ENCODE measurements at places on chromosomes 7 and 10. TPM values are rescaled to one million over a fixed set of nuclear protein-coding genes. Genes with fewer than 3 reads are reported as not detected.

GRCh38 chr7:71864130-71864529 lies 548.0 kb downstream of the CALN1 start:
- H3K4me1 ChIP-seq = no peaks in the 10 kb centered on the region
- H3K27me3 ChIP-seq = 0 out of 2 replicates have a peak, but pooled peaks cover 4% of the 10 kb centered on the region
- no peak for DNase-seq
- no peaks in the 10 kb centered on the region for H3K36me3 ChIP-seq
- no peak overlapping the region for H3K27ac ChIP-seq

DNA sequence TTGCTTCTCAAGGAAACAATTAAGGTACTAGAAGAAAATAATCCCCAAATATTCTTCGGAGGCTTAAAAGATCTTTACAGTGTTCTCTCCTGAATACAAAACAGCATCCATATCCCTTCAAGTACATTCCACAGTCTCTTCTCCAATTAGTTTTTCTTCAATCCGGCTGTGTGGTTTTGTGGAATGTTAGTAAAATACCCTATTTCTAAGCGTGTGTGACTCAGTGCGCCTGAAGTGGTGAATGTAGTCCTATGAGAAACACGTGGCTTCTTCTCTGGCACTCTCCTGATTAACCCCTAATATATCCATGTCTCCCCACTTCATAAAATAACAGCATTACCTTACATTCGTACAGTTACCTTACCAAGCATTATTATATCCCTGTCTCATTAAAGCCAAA lies 570.2 kb downstream of the ARL4A start:
- no peak overlapping the region for H3K27ac ChIP-seq
- H3K27me3 ChIP-seq = no peaks in the 10 kb centered on the region
- H3K36me3 ChIP-seq = no peaks in the 10 kb centered on the region
- H3K4me3 ChIP-seq = no peak overlapping the region
- no peaks in the 10 kb centered on the region for H3K4me1 ChIP-seq

DNA sequence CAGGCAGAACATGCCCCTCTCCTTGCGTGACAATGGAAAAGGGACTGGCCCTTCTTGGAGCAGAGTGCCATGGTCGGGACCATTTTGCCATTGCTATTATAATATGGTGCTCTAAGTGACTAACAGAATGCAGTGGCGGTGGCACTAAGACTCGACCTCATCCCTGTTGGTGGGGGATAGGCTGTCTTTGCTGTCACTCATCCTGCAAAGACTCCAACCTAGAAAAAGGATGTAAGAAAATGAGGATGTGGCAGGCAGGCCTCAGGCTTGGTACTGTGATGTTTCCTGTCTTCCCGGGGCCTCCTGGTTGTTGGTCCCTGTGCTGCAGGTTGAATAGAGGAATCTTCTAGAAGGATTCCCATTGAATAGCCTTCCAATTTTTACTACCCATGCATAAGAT lies 18.6 kb downstream of the BLNK start:
- H3K27me3 ChIP-seq = no peaks in the 10 kb centered on the region
- H3K4me1 ChIP-seq = no peaks in the 10 kb centered on the region
- no peak overlapping the region for H3K27ac ChIP-seq
- no peak overlapping the region for H3K4me3 ChIP-seq

- peak overlapping the region; percentile 24 for H3K27ac ChIP-seq
- H3K4me1 ChIP-seq = peaks cover 12% of the 10 kb centered on the region
- peak; percentile 55 for DNase-seq
- H3K27me3 ChIP-seq = no peaks in the 10 kb centered on the region
Measured at GRCh38 chr7:77442636-77443035, 26.5 kb upstream of the GSAP start.

- H3K36me3 ChIP-seq = no peaks in the 10 kb centered on the region
- H3K4me1 ChIP-seq = no peaks in the 10 kb centered on the region
- no peaks in the 10 kb centered on the region for H3K27me3 ChIP-seq
- no peak overlapping the region for H3K4me3 ChIP-seq
- no peak for DNase-seq
Measured at GRCh38 chr7:143906895-143907294, 4.9 kb upstream of the TCAF1 start.

GRCh38 chr10:121379013-121379412 lies 219.2 kb downstream of the FGFR2 start:
- H3K27ac ChIP-seq = no peak overlapping the region
- H3K4me1 ChIP-seq = no peaks in the 10 kb centered on the region
- DNase-seq = no peak
- H3K27me3 ChIP-seq = 0 out of 2 replicates have a peak, but pooled peaks cover 5% of the 10 kb centered on the region
- no peak overlapping the region for H3K4me3 ChIP-seq

DNA sequence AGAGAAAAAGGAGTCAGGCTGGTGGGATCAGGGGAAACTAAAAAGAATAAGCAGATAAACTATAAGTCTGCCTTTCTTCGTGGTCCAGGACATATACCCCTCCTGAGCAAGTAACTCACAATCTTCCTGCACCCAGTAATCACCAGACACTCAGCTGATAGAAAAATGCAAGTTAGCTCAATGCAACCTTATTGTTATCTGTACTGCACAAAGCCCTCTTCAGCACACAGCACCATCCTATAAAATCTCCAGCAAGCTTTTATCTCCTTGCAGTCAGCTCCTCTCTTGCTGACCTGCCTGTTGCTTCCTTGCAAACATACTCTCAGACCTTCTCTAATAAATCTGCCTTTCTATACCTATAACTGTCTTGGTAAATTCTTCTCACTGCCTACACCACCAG lies 6.7 kb downstream of the SLC37A3 start:
- no peaks in the 10 kb centered on the region for H3K27me3 ChIP-seq
- no peak overlapping the region for H3K4me3 ChIP-seq
- no peaks in the 10 kb centered on the region for H3K36me3 ChIP-seq

DNA sequence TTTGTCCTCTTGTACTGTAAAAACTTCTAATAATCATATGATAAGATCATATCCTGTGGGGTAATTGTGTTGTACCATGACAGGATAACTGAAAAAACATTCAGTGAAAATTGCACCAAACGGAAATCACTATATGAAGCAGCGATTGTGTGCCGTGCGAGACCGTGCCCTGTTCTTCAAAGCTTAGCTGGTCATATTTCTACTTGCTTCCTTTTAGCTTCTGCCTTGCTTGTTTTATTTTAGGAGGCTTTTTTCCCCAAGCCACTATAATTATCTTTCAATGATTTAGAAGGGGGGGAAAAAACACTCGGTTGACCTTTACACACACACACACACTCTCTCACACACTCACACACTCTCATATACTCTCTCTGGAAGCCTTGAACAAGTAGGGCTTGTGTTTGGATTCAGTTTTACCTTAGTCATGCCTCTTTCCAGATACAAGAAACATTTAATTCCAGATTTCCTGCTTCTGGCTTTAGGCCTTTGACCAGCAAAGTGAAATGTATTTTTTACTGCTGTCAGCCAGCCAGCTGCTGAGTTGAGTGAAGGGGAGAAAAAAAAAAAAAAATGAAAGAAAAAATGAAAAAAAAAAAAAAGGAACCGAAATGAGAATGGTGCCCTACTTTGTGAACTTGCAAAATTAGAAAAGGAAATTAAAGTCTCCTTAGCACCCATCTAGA lies 181.4 kb downstream of the ARID5B start:
- H3K27me3 ChIP-seq = no peaks in the 10 kb centered on the region
- peak overlapping the region; percentile 41 for H3K27ac ChIP-seq
- H3K36me3 ChIP-seq = no peaks in the 10 kb centered on the region
- peaks cover 46% of the 10 kb centered on the region for H3K4me1 ChIP-seq
- no peak overlapping the region for H3K4me3 ChIP-seq
- DNase-seq = peak; percentile 35

DNA sequence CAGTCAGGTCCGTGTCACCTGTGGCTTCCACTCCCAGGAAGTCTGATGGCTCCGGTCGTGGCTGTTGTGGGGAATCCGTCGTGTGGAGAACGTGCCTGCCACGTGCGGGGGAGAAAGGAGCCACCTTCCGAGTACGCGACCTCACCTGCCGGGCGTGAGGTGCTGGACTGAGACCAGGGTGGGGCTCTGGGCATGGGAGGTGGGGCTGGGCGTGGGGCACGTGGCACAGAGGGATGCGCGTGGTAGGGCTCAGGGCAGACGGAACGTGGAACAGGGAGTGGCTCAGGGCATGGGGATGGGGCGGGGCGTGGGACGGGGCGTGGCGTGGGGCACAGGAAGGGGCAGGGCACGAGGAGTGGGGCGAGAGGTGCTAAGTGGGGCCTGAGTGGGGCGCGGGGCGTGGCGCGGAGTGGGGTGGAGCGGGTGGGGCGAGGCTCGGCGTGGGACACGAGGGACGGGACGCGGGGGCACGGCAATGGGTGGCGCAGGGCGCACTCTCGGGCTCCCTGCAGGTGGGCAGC lies 64.8 kb downstream of the C10orf143 start:
- no peak overlapping the region for H3K27ac ChIP-seq
- no peak overlapping the region for H3K4me3 ChIP-seq
- H3K36me3 ChIP-seq = no peaks in the 10 kb centered on the region
- no peak for DNase-seq
- H3K4me1 ChIP-seq = no peaks in the 10 kb centered on the region

- no peak for DNase-seq
- H3K4me3 ChIP-seq = no peak overlapping the region
- H3K36me3 ChIP-seq = no peaks in the 10 kb centered on the region
- no peak overlapping the region for H3K27ac ChIP-seq
- H3K27me3 ChIP-seq = no peaks in the 10 kb centered on the region
Measured at GRCh38 chr10:49593998-49594397, 16.1 kb upstream of the SLC18A3 start.

DNA sequence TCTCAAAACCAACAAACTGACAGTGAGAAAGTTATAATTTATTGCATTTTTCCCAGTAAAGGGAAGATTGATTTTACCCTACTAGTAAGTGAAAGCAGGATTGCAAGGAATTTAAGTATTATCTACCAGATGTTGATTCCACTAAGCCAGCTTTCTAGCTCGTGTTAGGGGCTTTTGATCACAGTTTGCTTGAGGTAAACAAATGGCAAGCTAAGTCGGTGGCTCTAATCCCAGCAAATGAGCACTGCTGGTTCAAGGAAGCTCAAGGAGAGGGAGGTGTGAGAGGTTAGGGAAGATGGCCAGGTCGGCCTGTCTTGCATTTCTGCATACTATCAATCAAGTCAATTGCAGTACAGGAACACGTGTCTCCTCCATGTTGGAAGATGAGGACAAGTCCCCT lies 448.7 kb upstream of the POM121L12 start:
- no peaks in the 10 kb centered on the region for H3K4me1 ChIP-seq
- no peak for DNase-seq
- no peak overlapping the region for H3K4me3 ChIP-seq
- H3K36me3 ChIP-seq = no peaks in the 10 kb centered on the region
- no peaks in the 10 kb centered on the region for H3K27me3 ChIP-seq
- H3K27ac ChIP-seq = no peak overlapping the region

DNA sequence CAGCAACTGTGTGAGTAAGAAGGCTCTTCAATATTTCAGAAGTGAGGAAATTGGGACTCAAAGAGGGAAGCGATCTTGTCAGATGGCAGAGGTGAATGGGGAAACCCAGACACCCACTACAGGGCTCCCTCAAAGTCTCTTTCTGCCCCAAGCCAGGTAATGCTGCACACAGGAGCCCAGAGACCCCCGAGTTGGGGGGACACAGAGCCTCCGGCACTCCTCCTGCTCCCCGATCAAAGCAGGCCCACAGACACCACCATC lies 139.4 kb downstream of the TNS3 start:
- H3K27ac ChIP-seq = peak overlapping the region; percentile 48
- DNase-seq = no peak
- H3K27me3 ChIP-seq = no peaks in the 10 kb centered on the region
- H3K36me3 ChIP-seq = peaks cover 25% of the 10 kb centered on the region
- H3K4me3 ChIP-seq = no peak overlapping the region

DNA sequence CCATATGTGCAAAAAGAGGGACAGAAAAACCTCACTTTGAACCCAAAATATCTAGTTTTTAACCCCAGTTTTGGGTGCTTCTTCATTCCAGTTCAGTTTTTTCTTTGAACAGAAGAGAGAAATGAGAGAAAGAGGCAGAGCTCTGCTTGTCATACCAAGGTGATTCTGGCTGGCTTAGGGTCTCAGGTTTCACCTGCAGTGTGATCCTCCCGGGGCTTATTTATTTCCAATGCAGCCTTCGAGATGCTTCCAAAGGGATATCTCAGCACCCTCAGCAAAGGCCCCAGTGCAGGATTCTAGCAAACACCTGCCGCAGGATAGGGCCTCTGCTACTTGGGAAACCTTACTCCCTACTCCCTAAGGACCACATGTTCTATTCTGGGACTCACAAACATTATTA lies 131.3 kb downstream of the WDR11 start:
- no peaks in the 10 kb centered on the region for H3K36me3 ChIP-seq
- H3K27ac ChIP-seq = no peak overlapping the region
- no peak for DNase-seq
- peaks cover 11% of the 10 kb centered on the region for H3K27me3 ChIP-seq
- no peaks in the 10 kb centered on the region for H3K4me1 ChIP-seq

GRCh38 chr10:6990891-6991290 lies 410.8 kb upstream of the PRKCQ start:
- DNase-seq = no peak
- no peaks in the 10 kb centered on the region for H3K4me1 ChIP-seq
- no peaks in the 10 kb centered on the region for H3K36me3 ChIP-seq
- H3K27ac ChIP-seq = no peak overlapping the region
- no peak overlapping the region for H3K4me3 ChIP-seq
- no peaks in the 10 kb centered on the region for H3K27me3 ChIP-seq

GRCh38 chr7:114481999-114482398 lies 67.4 kb downstream of the FOXP2 start:
- H3K36me3 ChIP-seq = no peaks in the 10 kb centered on the region
- no peak overlapping the region for H3K27ac ChIP-seq
- H3K4me1 ChIP-seq = no peaks in the 10 kb centered on the region
- no peak for DNase-seq

GRCh38 chr7:24831240-24831639 lies 74.0 kb upstream of the GSDME start:
- H3K27me3 ChIP-seq = no peaks in the 10 kb centered on the region
- peaks cover 17% of the 10 kb centered on the region for H3K4me1 ChIP-seq
- no peak overlapping the region for H3K27ac ChIP-seq
- DNase-seq = no peak

- no peak for DNase-seq
- H3K27me3 ChIP-seq = no peaks in the 10 kb centered on the region
- H3K4me1 ChIP-seq = no peaks in the 10 kb centered on the region
- no peaks in the 10 kb centered on the region for H3K36me3 ChIP-seq
- no peak overlapping the region for H3K27ac ChIP-seq
- no peak overlapping the region for H3K4me3 ChIP-seq
Measured at GRCh38 chr7:13031468-13031867, 344.0 kb downstream of the ARL4A start.

GRCh38 chr7:120521761-120522737 lies 249.1 kb downstream of the KCND2 start:
- H3K4me3 ChIP-seq = no peak overlapping the region
- H3K4me1 ChIP-seq = 0 out of 2 replicates have a peak, but pooled peaks cover 9% of the 10 kb centered on the region
- peak overlapping the region; percentile 40 for H3K27ac ChIP-seq
- H3K36me3 ChIP-seq = no peaks in the 10 kb centered on the region
- H3K27me3 ChIP-seq = no peaks in the 10 kb centered on the region

DNA sequence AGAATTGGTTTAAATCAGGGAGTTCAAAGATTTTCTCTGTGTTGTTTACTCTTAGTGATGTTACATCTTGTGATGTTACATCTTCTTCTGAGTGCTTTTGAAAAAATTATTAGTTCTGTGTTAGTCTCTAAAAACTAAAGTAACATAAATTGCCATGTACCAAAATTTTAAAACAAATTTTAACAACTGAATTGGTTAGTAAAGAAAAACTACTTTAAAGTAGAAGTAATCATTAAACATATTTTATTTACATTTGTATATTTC lies 5.2 kb upstream of the IGF2BP3 start:
- peak overlapping the region; percentile 78 for H3K27ac ChIP-seq
- peak overlapping the region; percentile 73 for H3K4me3 ChIP-seq
- H3K36me3 ChIP-seq = no peaks in the 10 kb centered on the region

NUTM2D gene
- 1.1 TPM for total RNA-seq

AEBP1 gene
- 0.98 TPM for total RNA-seq

MMRN2 gene
- total RNA-seq = 12.1 TPM

SAMD9L gene
- 4.1 TPM for total RNA-seq

EPHB6 gene
- 39.2 TPM for total RNA-seq

LLCFC1 gene
- not detected for total RNA-seq

PON1 gene
- not detected for total RNA-seq

NXPH1 gene
- total RNA-seq = not detected

SNCG gene
- 144 TPM for total RNA-seq

DLX5 gene
- not detected for total RNA-seq

All from PC-9 (cell line).